ENCODE measurements at places on chromosomes 11 and 22.

- no peak for DNase-seq
Observed at GRCh38 chr11:102643941-102644340, 18.8 kb upstream of the MMP20 start.

- DNase-seq, result no peak
Observed at GRCh38 chr11:60964801-60965200, 6.7 kb upstream of the CD6 start.

DNA sequence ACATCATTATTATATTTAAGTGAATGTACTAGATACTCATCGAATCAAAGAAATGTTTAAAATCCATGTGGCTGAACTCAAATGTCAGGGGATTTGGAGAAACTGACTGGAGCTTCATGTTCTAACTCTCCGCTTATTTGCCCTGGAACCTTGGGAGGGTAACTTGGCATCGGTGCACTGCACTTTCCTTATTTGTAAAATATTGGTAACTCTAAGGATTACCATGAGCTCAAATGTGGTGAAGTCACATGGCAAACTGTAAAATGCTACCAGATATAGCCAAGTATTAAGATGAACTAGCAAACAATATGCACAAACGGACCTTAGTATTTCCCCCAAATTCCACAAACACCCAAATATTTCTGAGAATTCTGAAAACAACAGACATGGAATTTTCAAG, 75.6 kb downstream of the ETS1 start:
- no peak for DNase-seq

DNA sequence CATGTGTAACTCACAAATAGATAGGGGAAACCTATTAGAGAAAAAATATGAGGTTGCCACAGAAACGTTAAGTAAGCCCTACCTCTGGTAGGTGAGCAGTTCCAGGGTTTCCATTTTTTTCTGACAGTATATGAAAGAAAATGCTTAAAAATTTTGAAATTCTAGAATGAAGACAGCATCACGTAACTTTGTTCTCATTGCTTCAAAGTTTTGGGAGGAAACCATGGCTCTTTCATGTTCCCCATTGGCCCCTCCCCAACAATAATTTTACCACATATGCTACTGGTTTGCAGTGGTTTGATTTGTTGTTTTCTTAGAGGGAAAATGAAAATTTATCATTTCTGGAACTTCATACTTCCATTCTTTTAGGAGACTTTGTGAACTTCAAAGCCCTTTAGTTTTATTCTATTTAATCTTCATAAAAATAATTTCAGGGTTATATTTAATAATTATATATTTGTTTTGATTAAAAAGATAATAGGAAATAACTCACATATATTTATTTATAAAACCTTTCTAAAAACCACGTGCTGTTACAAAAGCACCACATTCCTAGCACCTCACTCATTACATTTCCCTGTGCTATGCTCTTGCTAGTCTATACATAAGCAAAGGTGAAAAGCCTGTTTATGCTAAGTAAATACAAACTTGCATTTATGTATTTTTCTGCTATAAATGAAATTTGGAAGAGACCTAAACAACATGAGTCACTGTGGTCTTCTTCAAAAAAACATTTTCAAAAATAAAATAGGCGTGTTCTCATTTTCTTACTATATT, 113.4 kb downstream of the CASP12 start:
- no peak for DNase-seq

All from GF-D8 (cell line).